ENCODE measurements at places on chromosomes 2 and 18.

DNA sequence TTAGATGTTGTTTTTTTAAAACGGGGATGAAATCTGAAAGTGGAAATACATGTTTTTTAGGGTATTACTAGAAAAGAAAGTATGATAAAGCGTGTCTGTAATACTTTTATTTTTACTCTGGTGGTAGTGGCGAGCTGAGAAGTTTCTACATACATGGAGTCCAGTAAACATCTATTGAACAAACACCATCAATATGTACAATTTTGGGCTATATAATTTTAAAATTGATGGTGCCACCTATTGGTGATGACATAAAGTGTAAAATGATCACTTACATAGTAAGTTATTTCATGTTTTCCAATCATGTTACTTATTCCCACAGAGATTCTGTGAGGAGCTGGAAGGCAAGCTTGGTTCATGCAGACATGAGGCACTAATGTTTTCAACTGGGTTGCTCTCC lies 31.5 kb upstream of the NFE2L2 start:
- DNase-seq, result no peak

DNA sequence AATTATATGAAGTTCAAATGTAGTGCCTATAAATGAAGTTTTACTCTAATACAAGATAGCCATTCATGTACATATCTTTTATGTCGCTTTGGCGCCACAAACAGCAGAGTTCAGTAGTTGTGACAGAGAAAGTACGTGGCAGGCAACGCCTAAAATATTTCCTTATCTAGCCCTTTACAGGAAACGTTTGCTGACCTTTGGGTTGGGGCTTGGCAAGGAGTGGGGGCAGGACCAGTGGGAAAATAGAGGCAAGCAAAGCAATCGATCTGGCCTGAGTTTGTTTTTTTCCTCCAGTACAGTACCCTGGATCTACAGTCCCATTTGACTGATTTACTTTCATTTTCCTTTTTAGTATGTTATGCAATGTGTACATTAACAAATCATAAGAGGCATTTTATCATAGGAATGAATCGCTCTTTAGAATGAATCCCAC lies 13.1 kb downstream of the CCDC68 start:
- no peak for DNase-seq

GRCh38 chr2:147739508-147739907 lies 105.3 kb upstream of the ACVR2A start:
- no peak for DNase-seq

- no peak for DNase-seq
Observed at GRCh38 chr2:84880395-84880644, 564 bp downstream of the TRABD2A start.

- DNase-seq, result no peak
Observed at GRCh38 chr2:226380679-226381078, 418.9 kb downstream of the IRS1 start.

DNA sequence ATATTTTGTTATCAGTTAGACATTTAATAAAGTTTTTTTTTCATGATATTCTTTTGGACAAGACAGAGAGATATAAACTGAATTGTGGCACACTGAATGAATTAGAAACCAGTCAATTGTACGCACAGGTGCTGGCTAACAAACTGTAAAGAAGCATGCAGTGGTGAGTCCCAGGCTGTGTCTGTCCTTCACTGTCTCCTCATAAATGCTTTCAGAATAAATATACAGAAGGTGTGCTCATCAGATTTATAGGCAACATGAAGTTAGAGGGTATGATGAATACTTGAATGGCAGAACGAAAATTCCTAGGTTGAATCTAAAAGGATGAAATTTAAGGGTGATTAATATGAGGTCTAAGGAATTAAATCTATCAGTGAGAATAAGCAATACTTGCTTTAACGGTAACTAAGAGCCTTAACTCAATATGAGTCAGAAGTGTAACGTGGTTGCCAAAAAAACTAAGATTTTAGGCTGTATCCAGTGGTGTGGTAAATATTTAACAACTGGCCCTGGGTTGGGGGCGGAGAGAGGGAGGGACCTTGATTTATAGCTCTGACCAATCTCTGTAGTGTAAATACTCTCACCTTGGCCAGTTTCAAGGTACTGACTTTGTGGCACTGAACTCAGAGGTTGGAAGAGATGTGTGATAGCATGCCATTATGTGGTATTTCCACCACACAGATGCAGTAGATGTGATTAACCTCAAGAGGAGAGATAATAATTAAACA lies 41.9 kb upstream of the AAK1 start:
- no peak for DNase-seq

DNA sequence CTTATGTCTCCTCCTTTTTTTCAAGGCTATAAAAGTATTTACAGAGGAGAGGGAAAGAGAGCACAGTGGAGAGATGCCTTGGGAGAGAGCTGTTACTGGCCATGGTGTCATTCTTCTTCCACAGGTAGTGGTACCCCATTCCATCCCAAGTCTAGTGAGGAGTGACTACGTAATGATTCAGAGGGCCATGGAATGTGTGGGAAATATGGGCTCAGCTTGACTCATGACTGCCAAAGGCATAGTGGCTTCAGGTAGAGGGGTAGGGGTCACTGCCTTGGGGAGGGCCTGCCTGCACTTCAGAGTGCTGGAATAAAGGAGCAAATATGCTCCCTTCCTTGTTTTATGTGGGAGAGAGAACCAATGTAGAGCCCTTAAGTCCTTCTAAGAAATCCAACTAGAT lies 620.6 kb downstream of the IRS1 start:
- DNase-seq, result no peak

- DNase-seq, result no peak
Observed at GRCh38 chr2:23926290-23926749, 603 bp downstream of the ATAD2B start.
